Lower lobe of right lung (tissue), 2 donors: ENCODE measurements at places on chromosomes 6 and 20. TPM values are rescaled to one million over a fixed set of nuclear protein-coding genes. Genes with fewer than 3 reads are reported as not detected.

NOX3 gene
- total RNA-seq = not detected

IYD gene
- total RNA-seq = 1.9 TPM

DPPA5 gene
- total RNA-seq = not detected

DNA sequence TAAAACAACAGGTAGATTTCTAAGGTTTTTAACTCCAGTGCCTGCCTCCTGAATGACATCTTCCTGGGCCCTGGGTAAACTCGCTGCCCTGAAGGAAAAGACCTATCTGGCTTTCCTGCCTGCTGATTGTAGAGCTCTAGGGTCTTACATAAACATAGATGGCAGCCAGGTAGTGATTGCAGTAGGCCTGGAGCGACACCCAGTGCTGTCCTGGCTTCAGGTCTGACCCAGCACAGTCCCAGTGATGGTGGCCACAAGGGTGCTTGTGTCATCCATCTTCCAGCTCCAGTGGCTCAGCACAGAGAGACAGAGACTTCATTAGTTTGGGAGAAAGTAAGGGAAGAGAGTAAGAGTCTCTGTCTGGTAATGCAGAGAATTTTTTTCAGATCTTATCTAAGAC lies 542.9 kb upstream of the IMPG1 start:
- H3K27ac ChIP-seq = no peak overlapping the region
- no peaks in the 10 kb centered on the region for H3K27me3 ChIP-seq
- no peak for DNase-seq
- no peak overlapping the region for H3K4me3 ChIP-seq

GRCh38 chr6:120378582-120379220 lies 955.6 kb downstream of the TBC1D32 start:
- no peaks in the 10 kb centered on the region for H3K4me1 ChIP-seq
- no peaks in the 10 kb centered on the region for H3K36me3 ChIP-seq
- no peak overlapping the region for H3K27ac ChIP-seq
- H3K27me3 ChIP-seq = no peaks in the 10 kb centered on the region
- DNase-seq = no peak
- no peak overlapping the region for H3K4me3 ChIP-seq

DNA sequence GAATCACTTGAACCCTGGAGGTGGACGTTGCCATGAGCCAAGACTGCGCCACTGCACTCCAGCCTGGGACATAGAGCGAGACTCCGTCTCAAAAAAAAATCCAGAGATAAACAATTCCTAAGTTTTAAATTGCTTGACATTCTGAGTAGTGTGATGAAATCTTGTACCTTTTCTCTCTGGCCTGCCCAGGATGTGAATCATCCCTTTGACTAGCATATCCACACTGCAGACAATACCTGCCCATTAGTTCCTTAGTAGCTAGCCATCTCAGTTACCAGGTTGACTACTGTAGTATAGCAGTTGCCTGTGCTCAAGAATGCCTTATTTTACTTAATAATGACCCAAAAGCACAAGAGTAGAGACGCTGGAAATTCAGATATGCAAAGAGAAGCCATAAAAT lies 2.8 kb downstream of the ZFP57 start:
- H3K27ac ChIP-seq = no peak overlapping the region
- peaks cover 8% of the 10 kb centered on the region for H3K27me3 ChIP-seq
- no peaks in the 10 kb centered on the region for H3K36me3 ChIP-seq
- H3K4me3 ChIP-seq = no peak overlapping the region
- no peaks in the 10 kb centered on the region for H3K4me1 ChIP-seq

- peak overlapping the region; percentile 77 for H3K27ac ChIP-seq
- peaks cover 4% of the 10 kb centered on the region for H3K27me3 ChIP-seq
- DNase-seq = no peak
- H3K4me1 ChIP-seq = peaks cover 45% of the 10 kb centered on the region
Observed at GRCh38 chr20:63831993-63832686, 1.1 kb upstream of the ZBTB46 start.
